ENCODE measurements at places on chromosomes 12 and 14.

- DNase-seq: peak; percentile 100
Observed at GRCh38 chr12:49740930-49741881, at the start of gene TMBIM6. Gene TMBIM6 (plus strand): TSS chr12:49741557. CDS start chr12:49752494, 10,937 bp downstream.

DNA sequence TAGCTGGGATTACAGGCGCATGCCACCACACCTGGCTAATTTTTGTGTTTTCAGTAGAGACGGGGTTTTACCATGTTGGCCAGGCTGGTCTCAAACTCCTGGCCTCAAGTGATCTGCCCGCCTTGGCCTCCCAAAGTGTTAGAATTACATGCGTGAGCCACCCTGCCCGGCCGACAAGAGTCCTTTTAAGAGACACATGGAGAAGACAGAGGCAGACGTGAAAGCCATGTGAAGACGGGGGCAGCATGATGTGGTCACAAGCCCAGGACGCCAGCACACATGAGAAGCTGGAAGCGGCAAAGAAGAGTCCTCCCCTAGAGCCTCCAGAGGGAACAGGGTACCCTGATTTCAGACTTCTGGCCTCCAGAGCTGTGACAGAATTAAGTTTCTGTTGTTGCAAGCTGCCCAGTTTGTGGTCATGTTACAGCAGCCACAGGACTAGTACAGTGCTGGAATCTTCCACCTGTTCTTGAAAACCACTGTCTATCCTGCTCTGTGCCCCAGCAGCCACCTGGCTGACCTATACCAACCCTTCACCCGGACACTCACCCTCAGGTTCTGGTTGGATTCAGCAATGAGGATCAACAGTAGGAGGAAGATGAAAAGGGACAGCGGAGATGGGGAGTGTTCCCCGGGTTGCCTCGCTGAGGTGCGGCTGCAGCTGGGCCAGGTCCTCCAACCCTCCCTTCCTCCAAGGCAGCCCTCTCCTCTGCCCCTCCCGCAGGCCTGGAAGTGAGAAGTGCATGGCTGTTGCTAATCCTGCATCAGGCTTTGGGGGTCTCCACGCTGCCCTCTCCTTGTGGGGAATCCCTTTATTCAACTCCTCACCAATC is 16.9 kb downstream of the VPS37B start:
- DNase-seq: no peak

GRCh38 chr12:100138048-100138802 is 4.4 kb downstream of the BLTP3B start:
- DNase-seq: no peak

DNA sequence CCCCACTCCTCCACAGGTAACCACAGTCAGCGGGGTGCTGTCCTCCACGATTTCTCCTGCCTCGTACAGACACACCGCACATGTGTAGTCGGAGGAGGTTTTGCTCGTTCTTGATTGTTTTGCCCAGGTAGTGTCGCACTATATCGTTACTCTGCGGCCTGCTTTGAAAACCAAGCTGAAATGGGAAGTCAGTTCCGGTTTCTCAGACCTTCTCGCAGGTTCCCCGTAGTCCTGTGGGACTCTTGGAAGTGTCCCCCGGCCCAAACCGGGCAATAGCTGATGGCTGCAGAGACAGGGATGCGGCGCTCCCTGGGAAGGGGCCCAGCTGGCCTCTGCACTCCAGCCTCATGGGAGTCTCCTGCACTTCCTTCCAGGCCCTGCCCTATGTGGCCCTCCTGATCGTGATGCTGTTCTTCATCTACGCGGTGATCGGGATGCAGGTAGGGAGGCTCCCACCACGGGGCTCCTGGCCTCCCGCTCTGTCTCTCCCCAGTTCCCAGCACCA is 141.3 kb upstream of the FKBP4 start:
- no peak for DNase-seq

- no peak for DNase-seq
Observed at GRCh38 chr12:31832740-31833729, 104.2 kb upstream of the AMN1 start.

GRCh38 chr12:91179966-91180561 is 2.6 kb downstream of the DCN start:
- no peak for DNase-seq

DNA sequence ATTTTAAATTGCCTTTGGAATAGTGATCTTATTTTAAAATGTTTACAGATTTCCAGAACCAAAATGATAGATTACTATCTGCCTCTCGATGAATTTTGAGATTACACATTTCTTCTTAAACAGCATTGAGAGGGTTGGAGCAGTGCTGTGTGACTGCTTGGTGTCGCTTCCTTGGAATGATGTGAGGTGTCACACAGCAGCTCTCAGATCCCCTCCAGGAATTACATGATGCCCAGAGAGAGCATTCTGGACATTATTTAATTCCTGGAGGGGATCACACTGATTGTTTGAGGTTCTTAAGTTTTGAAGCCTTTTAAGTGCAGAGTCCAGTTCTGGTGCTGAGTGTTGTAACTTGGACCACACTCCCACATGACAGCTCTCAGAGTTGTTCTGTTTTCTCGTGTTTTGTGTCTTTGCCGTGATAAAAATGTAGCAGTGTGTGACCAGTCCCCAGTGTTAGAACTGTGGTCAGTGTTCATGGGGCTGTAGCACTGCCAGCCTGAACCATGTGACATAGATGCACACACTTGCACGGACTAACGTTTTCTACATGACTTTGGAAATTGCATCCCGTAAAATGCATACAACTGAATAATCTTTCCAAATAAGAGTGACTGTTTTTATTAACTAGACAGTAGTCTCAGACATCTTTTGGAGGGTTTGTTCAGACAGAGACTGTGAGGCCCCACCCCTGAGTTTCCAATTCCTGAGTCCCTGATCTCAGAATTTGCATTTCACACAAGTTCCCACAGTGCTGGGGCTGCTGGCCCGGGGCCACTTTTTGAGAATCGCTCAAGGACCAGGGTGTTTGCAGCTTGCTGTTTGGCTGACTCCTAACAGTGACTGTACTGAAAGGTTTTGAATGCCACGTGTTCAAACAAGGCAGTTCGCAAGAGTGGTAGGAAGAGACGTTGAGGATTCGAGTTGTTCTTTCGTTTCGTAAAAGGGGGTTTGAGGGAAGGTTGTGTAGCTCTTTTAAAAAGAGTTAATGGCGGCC is 26.0 kb downstream of the XRCC3 start:
- DNase-seq: no peak

DNA sequence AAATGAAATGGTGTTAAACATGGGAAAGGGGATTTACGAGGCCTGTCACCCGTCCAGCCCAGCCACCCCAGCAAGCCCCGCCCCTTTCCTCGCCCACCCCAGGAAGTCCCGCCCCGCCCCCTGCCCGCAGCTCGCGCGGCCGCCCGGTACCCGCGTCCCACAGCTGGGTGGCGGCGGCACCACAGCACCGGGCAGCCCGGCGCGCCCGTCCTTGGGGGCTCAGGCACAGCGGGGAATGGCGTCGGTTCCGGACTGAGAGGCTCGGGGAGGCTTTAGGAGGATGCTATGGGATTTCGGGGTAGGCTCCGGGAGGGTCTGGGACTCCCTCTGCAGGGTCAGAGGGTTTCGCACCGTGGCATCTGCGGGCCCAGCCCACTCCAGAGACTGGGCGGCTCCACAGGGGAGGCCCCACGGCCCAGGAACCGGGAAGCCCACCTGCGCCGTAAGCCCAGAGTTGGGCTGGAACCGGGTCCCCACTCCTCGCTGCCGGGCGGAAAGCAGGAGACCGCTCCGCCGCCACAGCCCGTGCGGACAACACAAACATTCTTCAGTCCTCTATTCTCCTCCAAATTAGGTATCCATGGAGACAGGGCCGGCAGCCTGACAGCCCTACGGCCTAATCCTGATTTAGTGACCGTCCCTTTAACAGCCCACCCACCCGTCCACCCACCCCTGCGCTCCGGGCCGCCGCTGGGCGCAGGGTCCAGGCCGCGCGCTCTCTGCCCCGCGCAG is 1.4 kb downstream of the FIGNL2 start:
- no peak for DNase-seq

DNA sequence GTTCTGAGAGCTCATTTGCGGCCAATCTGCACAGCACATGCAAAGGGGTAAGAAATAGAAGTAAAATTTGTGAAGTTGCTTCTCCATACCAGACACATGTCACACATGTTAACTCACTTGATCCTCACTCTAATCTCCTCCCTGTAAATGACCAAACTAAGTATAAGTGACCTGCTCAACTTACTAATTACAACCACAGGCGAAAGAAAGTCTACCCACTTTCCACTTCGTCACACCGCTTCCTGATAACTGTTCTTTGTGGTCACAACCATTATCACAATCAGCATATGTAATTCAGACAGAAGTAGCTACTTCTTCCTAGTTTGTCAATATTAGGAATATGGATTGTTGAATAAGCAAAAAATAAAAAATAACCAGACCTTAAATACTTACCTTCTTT is 293.7 kb upstream of the CLEC14A start:
- DNase-seq: no peak

DNA sequence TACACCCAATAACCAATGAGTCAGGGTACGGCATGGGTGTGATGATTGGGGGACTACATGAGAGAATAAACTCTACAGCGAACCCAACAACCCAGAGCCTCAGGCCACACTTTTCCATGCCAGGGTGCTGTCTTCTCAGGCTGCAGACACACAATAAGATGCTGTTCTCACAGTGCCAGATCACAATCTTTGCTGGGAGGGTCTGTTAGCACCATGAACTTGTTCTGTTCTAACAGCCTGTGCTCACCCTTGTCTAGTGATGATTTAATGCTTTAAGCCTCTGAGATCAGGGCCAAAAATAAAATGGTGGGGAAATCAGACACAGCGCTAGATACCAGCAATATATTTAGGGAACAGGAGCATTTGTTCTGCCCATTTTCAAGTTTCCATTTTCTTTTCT is 621.9 kb upstream of the TBX3 start:
- no peak for DNase-seq

GRCh38 chr14:100786576-100787219 is 39.2 kb upstream of the MEG3 start:
- DNase-seq: no peak

DNA sequence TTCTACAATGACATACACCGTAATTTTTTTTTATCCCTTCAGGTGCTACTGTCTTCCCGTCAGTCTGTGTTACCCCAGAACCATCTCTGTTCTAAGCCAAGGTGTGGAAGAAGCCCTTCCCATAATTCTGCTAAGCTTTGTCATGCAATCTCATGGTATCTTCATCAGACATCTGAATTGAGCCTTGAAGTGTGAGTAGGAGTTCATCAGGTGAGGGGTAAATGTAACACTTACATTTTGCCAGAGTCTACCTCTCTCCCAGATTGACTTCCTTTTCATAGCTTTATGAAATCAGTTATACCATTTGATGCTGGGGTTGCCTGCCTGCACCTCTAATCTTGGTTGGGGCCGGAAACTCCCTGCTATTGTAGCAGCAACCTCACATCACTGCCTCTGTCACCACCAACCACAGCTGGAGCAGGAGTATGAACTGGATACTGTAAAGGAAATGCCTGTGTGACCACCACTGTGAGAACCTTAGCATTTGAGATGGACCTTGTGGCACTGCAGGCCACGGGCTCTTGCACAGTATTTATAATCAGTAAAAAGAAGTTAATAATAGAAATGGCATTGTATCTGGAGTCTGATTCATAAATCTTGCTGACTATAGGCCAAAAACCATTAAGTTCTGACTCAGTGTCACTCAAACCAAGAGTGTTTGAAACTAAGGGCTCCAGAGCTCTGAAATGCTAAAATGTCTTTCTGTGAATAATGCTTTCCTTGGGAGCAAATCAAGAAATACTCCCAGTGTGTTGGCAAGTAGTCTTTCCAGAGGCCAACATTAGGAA is 58.7 kb upstream of the STK38L start:
- DNase-seq: peak; percentile 29

DNA sequence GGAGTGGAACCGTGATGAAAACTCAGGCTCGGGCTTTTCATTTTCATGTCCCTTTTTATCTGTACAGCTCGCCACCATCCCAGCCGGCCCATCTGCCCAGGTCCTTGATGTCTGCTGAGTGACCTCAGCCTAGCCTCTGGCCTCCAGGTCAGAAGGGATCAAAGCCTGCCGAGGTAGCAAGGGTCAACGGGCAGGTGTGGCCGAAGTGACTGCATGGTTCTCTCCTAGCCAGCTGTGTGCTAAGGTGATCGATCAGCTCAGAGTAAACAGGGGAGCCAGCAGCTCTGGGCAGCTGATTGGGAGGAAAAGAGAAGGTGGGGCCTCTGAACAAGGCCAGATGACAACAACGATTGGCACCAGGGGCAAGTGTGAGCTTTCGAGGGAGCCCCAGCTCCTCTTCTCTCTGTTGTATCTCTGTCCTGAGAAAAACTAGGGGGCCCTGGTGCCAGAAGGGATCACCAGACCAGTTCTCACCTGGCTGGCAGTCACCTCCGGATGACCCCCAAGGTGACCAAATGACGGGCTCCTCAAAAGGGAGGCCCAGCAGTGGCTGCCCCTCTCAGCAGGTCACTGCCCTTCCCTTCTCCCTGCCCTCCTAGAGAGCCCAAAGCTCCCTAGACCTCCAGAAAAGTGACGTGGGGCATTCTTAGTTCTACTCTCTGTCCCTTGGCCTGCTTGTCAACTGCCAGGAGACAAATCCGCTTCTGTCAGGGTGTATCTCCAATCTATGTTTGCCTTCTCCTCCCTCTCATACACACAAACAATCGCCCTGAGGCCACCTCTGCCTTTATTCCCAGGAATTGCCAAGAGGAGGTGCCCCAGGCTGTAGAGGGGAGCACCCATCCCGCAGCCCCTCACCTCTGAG is 3.4 kb downstream of the SLC6A12 start:
- DNase-seq: no peak
